Adipocyte (in vitro differentiated cells): ENCODE measurements at places on chromosomes 2 and 18.

GRCh38 chr2:143300536-143300935 lies 171.3 kb downstream of the ARHGAP15 start:
- DNase-seq, result peak; percentile 9

- DNase-seq, result peak; percentile 51
Measured at GRCh38 chr2:75523313-75524275, 37.1 kb downstream of the EVA1A start.

DNA sequence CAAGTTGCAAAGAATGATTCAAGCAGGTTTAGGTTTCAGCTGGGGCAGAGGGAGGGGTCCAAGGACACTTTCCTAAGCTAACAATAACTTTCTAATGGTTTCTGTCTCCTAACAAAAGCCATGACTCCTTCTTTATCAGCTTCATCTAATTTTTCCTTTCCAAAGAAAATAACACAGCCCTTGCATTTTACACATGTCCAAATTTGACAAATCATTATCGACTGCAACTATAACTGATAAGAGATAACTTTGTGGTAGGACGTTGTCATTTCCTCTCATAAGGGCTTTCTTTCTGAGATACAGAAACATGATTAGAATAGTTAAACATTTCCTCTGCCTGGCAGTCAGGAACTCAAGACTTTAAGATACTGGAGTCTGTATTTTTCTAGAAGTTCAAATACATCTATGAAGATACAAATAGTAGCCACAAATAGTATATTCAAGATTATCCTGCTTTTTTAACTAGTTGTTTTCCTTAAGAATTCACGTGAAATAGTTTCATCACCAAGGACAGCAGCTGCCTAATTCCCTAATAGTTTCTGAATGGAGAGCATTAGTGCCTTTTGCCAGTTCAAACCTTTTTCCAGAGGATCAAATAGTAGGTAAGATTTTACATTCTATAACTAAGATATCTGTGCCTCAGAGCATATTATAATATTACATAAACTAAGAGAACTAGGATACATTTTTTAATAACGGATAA lies 263.2 kb downstream of the EXOC6B start:
- DNase-seq, result peak; percentile 37

DNA sequence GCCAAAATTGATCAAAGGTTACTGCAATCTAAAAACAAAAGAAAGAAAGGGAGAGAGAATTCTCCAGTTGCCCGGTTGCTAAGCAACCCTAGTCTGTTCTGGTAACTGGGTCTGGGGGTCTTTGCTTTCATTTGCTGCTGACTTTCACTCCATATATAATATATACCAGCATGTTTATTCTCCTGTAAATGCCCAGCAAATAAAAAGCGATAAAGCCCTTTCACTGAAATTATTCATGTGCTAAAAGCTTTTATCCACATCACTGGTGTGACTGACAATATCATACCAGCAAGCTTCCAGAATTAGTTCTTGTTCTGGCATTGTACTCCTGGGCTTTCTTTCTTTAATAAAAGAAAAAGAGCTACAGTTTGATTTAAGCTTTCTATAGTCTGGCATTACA lies 75.5 kb upstream of the ST8SIA3 start:
- no peak for DNase-seq

- no peak for DNase-seq
Measured at GRCh38 chr2:63840081-63840784, 1.5 kb upstream of the UGP2 start.

DNA sequence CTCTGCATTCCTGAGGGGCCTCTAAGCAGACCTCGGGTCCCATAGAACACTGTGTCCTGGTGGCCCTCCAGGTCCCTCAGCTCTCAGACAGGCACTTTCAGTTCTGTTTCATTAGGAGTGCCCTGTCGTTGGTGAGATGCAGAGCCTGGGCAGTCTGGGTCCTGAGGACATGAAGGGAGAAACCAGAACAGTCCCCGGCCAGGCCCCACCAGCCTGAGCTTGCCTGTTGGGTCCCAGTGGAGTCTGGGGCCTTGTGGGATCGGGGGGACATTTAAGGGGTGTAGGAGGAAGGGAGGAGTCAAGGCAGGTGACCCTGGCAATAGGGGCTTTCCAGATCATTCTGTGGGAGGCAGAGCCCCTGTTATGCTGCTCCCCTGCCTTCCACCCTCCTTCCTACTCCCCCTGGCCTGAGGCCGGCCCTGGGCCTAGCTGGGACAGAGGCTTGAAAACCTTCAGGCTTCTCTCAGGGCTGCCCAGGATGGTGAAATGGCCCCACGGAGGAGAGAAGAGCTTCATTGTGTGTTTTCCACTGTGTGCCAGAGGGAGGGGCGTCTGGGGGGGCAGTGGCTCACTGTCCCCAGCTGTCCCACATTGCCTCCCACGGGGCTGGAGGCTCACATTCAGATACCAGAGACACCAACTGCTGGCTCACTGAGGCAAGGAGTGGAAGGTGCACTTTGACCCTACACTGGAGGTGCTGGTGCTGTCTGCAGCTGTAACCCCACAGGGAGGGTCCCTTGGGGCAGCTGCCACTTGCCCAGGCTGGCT lies 26.6 kb upstream of the CATIP start:
- DNase-seq, result no peak

GRCh38 chr2:177275743-177276055 lies 11.2 kb upstream of the NFE2L2 start:
- DNase-seq, result no peak

- DNase-seq, result no peak
Measured at GRCh38 chr2:15048000-15048399, 415.5 kb downstream of the LRATD1 start.

DNA sequence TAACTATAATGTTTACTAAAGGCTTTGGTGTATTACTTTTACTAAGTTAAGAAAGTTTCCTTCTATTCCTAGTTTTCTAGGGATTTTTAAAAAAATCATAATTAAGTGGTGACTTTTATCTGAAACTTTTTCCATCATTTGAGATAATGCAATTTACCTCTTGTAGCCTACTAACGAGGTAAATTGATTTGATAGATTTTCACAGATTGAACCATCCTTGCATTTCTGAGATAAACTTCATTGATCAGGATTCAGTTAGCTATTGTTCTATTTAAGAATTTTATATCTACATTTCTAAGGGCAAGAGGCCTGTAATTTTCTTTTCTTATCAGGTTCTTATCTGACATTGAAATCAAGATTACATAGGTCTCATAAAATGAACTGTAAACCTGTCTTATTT lies 178.1 kb downstream of the MIB1 start:
- no peak for DNase-seq

GRCh38 chr2:200137691-200138090 lies 168.8 kb upstream of the SPATS2L start:
- no peak for DNase-seq

GRCh38 chr18:8937160-8938094 lies 165.1 kb upstream of the NDUFV2 start:
- peak; percentile 33 for DNase-seq

- DNase-seq, result no peak
Measured at GRCh38 chr2:66550826-66551225, 115.9 kb downstream of the MEIS1 start.

GRCh38 chr2:10285556-10286198 lies 17.0 kb upstream of the HPCAL1 start:
- peak; percentile 77 for DNase-seq

- peak; percentile 29 for DNase-seq
Measured at GRCh38 chr2:157825885-157826284, 50.2 kb downstream of the ACVR1 start.

GRCh38 chr2:236793023-236794011 lies 223.7 kb downstream of the ACKR3 start:
- DNase-seq, result no peak

GRCh38 chr18:8847066-8847755 lies 141.9 kb downstream of the MTCL1 start:
- DNase-seq, result no peak

DNA sequence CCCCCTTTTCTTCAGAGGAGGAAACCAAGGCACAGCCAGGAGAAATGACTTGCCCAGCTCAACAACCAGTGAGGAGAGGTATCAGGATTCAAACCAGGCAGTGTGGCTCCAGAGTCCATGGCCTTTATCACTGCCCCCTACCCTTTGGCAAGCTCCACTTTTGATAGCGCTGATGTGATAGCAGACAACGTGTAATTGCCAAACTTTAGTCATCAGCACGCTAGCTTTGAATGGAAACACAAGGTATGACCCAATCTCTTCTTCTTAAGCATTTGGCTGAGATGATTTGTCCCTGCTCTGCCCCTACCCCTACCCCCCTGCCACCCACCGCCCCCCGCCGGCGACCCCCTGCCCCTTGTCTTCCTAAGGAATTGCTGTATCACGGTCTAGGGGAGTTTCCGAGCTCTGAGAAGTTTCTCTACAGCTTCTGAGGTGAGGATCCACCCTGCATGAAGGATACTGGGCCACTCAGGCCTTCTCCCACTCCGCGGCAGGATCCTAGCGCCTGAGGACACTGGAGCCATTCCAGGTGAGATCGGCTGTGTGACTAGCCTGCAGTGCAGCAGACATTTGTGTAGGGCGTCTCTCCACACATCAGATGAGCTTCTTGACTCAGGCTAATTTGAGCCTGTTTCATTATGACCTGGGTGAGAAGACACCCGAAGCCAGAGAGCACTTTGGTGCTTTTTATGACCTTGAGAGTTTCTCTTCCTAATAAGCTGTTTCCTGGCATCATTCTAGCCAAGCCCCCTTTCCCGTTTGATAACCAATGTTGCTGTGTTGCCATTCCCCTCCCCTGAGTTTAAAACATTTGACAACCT lies 75.1 kb upstream of the MAP4K4 start:
- no peak for DNase-seq

DNA sequence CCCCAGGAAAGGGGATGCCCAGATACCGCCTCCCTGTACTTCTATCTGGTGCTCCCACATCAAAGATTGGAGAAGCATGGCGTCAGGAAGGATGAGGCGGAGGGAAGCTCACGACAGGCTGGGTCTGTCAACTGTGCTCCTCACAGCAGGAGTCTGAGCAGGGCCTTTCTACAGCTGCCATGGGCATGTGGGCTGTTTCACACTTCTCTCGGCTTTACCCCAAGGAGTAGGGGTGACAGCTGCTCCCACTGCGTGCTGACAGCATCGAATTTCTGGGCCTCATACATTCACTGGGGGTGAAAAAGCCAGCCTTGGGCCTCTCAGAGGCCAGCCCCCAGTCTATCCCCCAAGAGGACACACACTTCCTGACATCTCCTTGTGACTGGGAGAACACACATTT lies 21.1 kb downstream of the NEURL3 start:
- DNase-seq, result no peak

- no peak for DNase-seq
Measured at GRCh38 chr2:65361623-65362022, 70.8 kb downstream of the SPRED2 start.

- DNase-seq, result no peak
Measured at GRCh38 chr2:169348321-169349024, 13.9 kb downstream of the LRP2 start.

DNA sequence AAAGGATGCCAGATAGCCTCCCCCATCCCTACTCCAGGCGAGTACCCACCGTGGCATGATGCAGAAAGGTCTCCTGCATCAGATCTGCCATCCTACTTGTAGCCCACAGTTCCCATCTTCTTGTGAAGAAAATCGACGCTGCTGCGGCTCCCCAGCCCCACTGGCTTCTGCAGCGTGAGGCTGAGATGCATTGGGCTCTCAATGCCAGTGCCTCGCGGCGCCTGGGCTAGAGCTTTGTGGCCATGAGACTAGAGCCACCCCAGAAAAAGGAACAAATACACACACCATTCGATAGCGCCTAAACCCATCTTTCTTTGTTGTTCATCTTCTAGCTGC lies 2.8 kb downstream of the NOL4 start:
- no peak for DNase-seq

GRCh38 chr2:176104316-176105077 lies 2.6 kb upstream of the HOXD11 start:
- DNase-seq, result no peak

- DNase-seq, result no peak
Measured at GRCh38 chr2:85388878-85389538, 21.2 kb downstream of the CAPG start.

GRCh38 chr2:25976983-25977741 lies 5.1 kb downstream of the KIF3C start:
- peak; percentile 30 for DNase-seq

DNA sequence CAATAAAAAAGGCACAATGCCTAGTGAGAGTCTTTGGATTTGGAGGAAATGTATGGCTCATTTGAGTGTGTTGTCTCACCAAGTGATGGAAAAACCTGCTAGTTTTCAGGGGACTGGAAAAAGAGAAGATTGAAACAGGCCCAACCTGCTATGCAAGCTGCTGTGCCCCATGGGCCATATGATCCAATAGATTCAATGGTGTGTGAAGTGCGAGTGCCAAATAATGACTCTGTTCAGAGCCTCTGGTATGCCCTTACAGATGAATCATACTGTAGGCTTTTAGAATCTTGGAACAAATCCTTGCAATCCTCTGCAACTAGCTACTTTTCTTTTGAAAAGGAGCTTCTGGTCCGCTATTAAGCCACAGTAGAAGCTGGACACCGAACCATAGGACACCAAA lies 529.8 kb upstream of the CNTNAP5 start:
- DNase-seq, result no peak

- peak; percentile 31 for DNase-seq
Measured at GRCh38 chr2:149738767-149739166, 151.2 kb upstream of the MMADHC start.

DNA sequence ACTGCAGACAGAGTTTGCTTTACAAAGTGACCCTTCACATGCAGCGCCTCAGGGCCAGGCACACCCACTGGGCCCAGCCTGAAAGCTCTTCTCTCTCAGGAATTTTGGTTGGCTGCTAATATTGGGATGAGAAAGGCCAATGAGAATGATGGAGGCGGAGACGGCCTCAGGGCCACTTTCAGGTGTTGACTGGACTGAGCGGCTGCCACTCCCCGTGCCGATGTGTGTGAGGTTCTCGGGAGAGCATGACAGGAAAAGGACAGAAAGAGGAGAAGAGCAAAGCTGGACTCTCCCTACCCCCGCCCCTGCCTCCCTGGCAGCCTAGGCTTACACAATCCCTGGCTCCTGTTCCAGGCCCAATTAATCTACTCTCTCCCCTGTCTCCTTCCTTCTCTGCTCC lies 155.7 kb downstream of the CELF4 start:
- DNase-seq, result peak; percentile 61

GRCh38 chr2:239184968-239185903 lies 215.6 kb downstream of the HDAC4 start:
- DNase-seq, result no peak

DNA sequence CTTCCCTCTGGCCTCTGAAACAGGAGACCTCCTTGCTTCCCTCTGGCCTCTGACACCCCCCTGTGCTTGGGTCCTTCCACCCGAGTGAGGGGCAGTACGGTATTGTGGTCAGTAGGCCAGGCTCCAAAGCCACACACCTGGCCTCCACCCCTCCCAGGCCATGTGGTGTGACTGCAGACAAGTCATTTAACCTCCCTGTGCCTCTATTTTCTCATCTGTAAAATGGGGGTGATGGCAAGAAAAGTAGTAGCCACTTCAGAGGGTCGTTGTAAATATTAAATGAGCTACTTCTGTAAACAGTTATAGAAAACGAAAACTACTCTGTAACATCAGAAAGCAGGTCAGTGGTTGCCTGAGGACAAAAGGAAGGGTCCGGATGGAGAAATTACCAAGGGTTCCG lies 74.2 kb downstream of the SMAD7 start:
- DNase-seq, result no peak

- DNase-seq, result peak; percentile 83
Measured at GRCh38 chr2:69979902-69980807, 18.7 kb upstream of the ASPRV1 start.

- no peak for DNase-seq
Measured at GRCh38 chr2:224892574-224893204, 149.6 kb downstream of the DOCK10 start.
